Activated T-helper 2 cell treated with anti-CD3 and anti-CD28 coated beads, Interferon-gamma antibody, Interleukin-2, Interleukin-4, amounts not matched to agents 10 μg/mL and 5 μg/mL and 100 μg/mL, durations not matched to agents 14 hours and 24 hours and 36 hours (primary cell): ENCODE measurements at places on chromosomes 12 and 14. TPM values are rescaled to one million over a fixed set of nuclear protein-coding genes. Genes with fewer than 3 reads are reported as not detected.

GRCh38 chr12:119491814-119492213 is 101.8 kb upstream of the TMEM233 start:
- no peak for DNase-seq
- H3K27ac ChIP-seq, result no peak overlapping the region
- H3K4me3 ChIP-seq, result no peak overlapping the region
- H3K4me1 ChIP-seq, result no peaks in the 10 kb centered on the region

The CFAP251 gene
- total RNA-seq, result 0.80 and 0.82 TPM in 2 replicates

The PTCSC3 gene
- not detected in 2 replicates for total RNA-seq

- H3K36me3 ChIP-seq, result no peaks in the 10 kb centered on the region
- no peak overlapping the region for H3K27ac ChIP-seq
- H3K27me3 ChIP-seq, result no peaks in the 10 kb centered on the region
- DNase-seq, result no peak
- peaks cover 6% of the 10 kb centered on the region for H3K4me1 ChIP-seq
- no peak overlapping the region for H3K4me3 ChIP-seq
These were observed 218.8 kb downstream of the BTG1 start for GRCh38 chr12:91926848-91927247.

DNA sequence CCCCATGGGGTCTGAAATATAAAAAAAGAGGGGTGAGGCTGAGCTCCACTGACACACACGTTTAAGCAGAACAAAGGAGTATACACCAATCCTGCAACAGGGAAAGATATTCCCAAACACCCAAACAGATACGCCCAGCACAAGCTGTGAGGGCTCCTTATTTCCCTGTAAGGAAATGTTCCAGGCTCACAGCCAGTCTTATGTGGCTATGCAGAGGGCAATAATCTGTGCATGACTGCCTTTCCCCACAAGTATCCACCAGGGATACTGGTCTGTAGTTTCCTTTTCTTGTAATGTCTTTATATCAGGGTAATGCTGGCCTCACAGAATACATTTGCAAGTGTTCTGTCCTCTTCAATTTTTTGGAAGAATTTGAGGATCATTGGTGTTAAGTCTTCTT is 141.7 kb upstream of the DAAM1 start:
- DNase-seq, result no peak
- H3K27ac ChIP-seq, result no peak overlapping the region
- peaks cover 10% of the 10 kb centered on the region for H3K27me3 ChIP-seq
- H3K4me1 ChIP-seq, result no peaks in the 10 kb centered on the region
- no peaks in the 10 kb centered on the region for H3K36me3 ChIP-seq

The KDM2B gene
- total RNA-seq, result 56.2 and 59.3 TPM in 2 replicates

DNA sequence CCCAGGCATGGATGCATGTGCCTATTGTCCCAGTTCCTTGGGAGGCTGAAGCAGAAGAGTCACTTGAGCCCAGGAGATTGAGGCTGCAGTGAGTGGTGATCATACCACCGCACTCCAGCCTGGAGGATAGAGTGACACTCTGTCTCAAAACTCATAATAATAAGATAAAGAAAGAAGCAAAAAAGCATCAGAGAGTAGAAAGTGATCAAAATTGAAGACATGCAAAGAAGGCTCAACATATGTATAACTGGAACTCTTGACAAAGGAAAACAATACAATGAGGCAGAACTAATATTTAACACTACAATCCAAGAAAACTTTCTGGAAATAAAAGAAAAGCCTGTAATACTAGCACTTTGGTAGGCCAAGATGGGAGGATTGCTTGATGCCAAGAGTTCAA is 48.3 kb upstream of the COCH start:
- H3K4me3 ChIP-seq, result no peak overlapping the region
- no peaks in the 10 kb centered on the region for H3K4me1 ChIP-seq
- H3K27me3 ChIP-seq, result no peaks in the 10 kb centered on the region
- DNase-seq, result no peak
- H3K27ac ChIP-seq, result no peak overlapping the region

- no peak overlapping the region for H3K4me3 ChIP-seq
- DNase-seq, result no peak
- H3K36me3 ChIP-seq, result no peaks in the 10 kb centered on the region
- no peak overlapping the region for H3K27ac ChIP-seq
- no peaks in the 10 kb centered on the region for H3K4me1 ChIP-seq
These were observed 236.1 kb upstream of the DDHD1 start for GRCh38 chr14:53389202-53389601.

The CLEC4C gene
- not detected in 2 replicates for total RNA-seq

The NRIP2 gene
- total RNA-seq, result not detected in 2 replicates

DNA sequence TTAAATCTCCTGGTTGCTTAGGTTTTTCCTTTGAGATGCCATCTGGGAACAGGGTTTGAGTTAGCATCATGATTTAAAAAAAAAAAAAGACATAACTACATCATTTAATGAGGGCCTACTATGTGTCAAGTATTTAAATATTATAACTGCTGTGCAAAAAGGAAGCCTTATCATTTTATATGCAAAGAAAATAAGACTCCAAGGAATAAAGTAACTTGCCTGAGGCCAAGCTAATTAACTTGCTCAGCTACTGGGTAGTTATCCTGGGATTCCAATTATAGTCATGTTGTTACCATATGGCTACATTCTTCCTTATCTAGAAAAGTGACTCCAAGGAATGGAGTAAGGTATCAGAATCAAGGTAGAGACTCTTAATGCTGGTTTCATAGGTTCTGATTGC is 123.5 kb downstream of the SLC41A2 start:
- H3K4me1 ChIP-seq, result no peaks in the 10 kb centered on the region
- H3K36me3 ChIP-seq, result no peaks in the 10 kb centered on the region
- DNase-seq, result no peak
- peaks cover 16% of the 10 kb centered on the region for H3K27me3 ChIP-seq
- H3K4me3 ChIP-seq, result no peak overlapping the region

The ISM2 gene
- 0.11 TPM in 1 of 2 replicates, not detected in the other for total RNA-seq

- H3K36me3 ChIP-seq, result no peaks in the 10 kb centered on the region
- DNase-seq, result peak; percentile 48
- H3K4me1 ChIP-seq, result peaks cover 12% of the 10 kb centered on the region
- peak within 1 kb of the TSS; percentile 85 for H3K27ac ChIP-seq
These were observed at the start of gene NCOR2 for GRCh38 chr12:124566997-124567672. TSS of gene NCOR2 (minus strand) at chr12:124567612. CDS start at chr12:124495251, 72,361 bp downstream.

The IQSEC3 gene
- 0.25 and 0.44 TPM in 2 replicates for total RNA-seq

- no peaks in the 10 kb centered on the region for H3K4me1 ChIP-seq
- no peak for DNase-seq
- H3K4me3 ChIP-seq, result no peak overlapping the region
- no peak overlapping the region for H3K27ac ChIP-seq
These were observed 72.0 kb upstream of the DBX2 start for GRCh38 chr12:45122768-45123380.

DNA sequence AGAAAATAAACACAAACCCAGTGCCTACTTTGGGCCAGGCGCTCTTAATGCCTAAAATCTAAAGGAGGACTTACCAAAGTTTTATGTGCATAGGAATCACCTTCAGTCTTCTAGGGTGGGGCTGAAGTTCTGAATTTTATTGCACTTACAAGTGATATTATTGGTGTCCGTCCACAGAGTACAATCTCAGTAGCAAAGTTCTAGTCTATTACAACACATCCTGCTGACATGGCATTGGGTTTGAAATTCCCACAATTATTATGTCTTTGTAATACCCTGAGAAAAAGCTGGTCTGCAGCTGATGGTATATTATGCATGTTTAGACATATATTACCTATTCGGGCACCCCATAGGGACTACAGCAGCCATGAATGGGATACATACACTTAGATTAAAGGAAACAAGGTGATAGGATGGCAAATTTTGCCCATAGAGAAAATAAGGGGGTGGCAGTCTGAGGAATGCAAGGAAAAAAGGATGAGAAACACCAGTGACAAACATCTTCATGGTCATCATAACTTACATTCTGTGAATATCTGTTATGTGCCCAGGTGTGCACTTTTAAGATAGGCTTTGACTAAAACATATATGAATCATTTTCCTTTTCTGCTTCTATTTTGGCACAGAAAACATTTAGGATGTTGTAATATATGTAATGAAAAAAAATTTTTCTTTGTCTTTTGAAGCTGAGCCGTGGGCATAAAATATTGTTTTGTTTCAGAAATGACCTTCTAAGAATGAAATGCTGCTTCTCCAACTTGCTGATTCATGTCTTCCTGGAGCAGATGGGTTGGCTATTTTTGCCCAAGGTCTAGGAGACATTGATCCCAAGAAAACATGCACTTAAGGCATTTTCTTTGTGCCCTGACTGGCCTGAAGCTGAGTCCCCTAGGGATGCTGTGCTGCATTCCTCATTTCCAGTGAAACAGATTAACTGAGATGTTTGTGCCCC is 27.2 kb upstream of the ALG10 start:
- H3K4me1 ChIP-seq, result no peaks in the 10 kb centered on the region
- H3K36me3 ChIP-seq, result no peaks in the 10 kb centered on the region
- no peak overlapping the region for H3K27ac ChIP-seq
- H3K4me3 ChIP-seq, result no peak overlapping the region
- DNase-seq, result no peak

The SCN8A gene
- total RNA-seq, result 0.25 and 0.39 TPM in 2 replicates

GRCh38 chr14:51596488-51597117 is 55.1 kb upstream of the FRMD6 start:
- H3K36me3 ChIP-seq, result no peaks in the 10 kb centered on the region
- no peak overlapping the region for H3K4me3 ChIP-seq
- H3K27me3 ChIP-seq, result peaks cover 28% of the 10 kb centered on the region
- H3K27ac ChIP-seq, result no peak overlapping the region

GRCh38 chr12:76194724-76195123 is 110.2 kb upstream of the NAP1L1 start:
- H3K27me3 ChIP-seq, result peaks cover 13% of the 10 kb centered on the region
- no peak overlapping the region for H3K4me3 ChIP-seq
- no peak overlapping the region for H3K27ac ChIP-seq
- peaks cover 4% of the 10 kb centered on the region for H3K36me3 ChIP-seq

The CBLN3 gene
- total RNA-seq, result 5.4 and 5.5 TPM in 2 replicates

GRCh38 chr12:105047308-105047707 is 37.0 kb downstream of the ALDH1L2 start:
- no peaks in the 10 kb centered on the region for H3K4me1 ChIP-seq
- no peak for DNase-seq
- H3K27ac ChIP-seq, result no peak overlapping the region
- no peaks in the 10 kb centered on the region for H3K36me3 ChIP-seq

DNA sequence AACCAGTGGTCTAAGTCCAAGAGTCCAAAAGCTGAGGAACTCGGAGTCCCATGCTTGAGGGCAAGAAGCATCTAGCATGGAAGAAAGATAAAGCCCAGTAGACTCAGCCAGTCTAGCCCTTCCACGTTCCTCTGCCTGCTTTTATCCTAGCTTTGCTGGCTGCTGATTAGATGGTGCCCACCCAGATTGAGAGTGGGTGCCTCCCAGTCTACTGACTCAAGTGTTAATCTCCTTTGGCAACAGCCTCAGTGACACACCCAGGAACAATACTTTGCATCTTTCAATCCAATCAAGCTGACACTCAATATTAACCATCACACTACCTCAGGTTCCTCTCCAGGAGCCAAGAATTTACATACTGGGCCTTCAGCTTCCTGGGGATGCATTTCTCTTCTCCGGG is 476.1 kb downstream of the FUT8 start:
- no peak overlapping the region for H3K4me3 ChIP-seq
- peaks cover 14% of the 10 kb centered on the region for H3K36me3 ChIP-seq

DNA sequence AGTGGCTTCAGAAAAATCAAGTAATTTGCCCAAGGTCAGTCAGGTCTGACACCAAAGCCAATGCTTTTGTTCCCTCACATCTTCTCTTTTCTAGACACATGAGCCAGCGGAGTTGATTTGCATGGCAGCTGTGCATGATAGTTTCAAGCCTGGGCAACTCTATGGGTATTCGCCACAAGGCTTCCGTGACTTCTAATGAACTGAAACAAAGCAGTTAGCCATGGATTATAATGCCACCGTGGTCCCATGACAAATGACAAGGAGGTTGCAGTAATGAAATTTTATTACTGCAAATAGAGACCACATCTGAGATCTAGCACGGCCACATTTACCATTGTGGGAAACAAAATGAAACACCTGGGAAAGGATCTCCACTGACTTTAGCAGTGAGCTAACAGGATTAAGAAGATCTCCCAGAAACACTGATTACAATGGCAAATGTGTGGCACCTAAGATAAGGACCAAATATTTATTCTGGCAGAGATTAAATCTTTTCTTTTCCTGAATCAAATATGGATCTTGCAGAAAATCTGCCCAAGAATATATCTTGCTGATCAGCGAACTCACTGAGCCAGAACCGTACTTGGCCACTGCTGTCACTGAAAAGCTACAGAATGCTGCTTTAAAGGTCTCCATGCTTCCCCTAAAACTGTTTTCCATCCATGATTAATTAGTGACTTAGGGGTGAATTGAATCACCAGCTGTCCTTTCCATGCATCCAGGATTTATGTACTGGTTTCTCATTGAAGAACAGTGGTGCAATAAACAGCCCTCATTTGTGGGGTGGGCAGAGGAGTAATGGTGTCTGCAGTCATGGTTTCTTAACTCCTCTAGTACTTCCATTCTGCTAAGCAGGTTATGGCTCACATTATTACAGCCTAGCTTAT is 551.0 kb downstream of the DIO2 start:
- no peak for DNase-seq
- H3K27ac ChIP-seq, result no peak overlapping the region
- H3K36me3 ChIP-seq, result no peaks in the 10 kb centered on the region
- H3K27me3 ChIP-seq, result no peaks in the 10 kb centered on the region
- no peaks in the 10 kb centered on the region for H3K4me1 ChIP-seq
- no peak overlapping the region for H3K4me3 ChIP-seq

GRCh38 chr14:52992236-52992870 is 41.5 kb upstream of the FERMT2 start:
- peaks cover 20% of the 10 kb centered on the region for H3K27me3 ChIP-seq
- H3K36me3 ChIP-seq, result no peaks in the 10 kb centered on the region
- DNase-seq, result no peak
- no peaks in the 10 kb centered on the region for H3K4me1 ChIP-seq

The KLRG1 gene
- 0.85 and 1.2 TPM in 2 replicates for total RNA-seq

- H3K27ac ChIP-seq, result no peak overlapping the region
- DNase-seq, result no peak
- peaks cover 14% of the 10 kb centered on the region for H3K36me3 ChIP-seq
- H3K4me3 ChIP-seq, result no peak overlapping the region
These were observed 5.0 kb upstream of the DUSP6 start for GRCh38 chr12:89357297-89357730.

GRCh38 chr12:2765052-2765451 is 29.7 kb upstream of the FKBP4 start:
- DNase-seq, result no peak
- H3K4me1 ChIP-seq, result no peaks in the 10 kb centered on the region
- H3K4me3 ChIP-seq, result no peak overlapping the region
- no peaks in the 10 kb centered on the region for H3K27me3 ChIP-seq
- no peaks in the 10 kb centered on the region for H3K36me3 ChIP-seq
- no peak overlapping the region for H3K27ac ChIP-seq

The ARHGEF40 gene
- 0.05 and 0.16 TPM in 2 replicates for total RNA-seq

GRCh38 chr12:122499991-122500684 is 594 bp downstream of the ZCCHC8 start:
- H3K4me1 ChIP-seq, result peaks cover 30% of the 10 kb centered on the region
- H3K27me3 ChIP-seq, result no peaks in the 10 kb centered on the region
- DNase-seq, result peak; percentile 48
- peak overlapping the region; percentile 98 for H3K27ac ChIP-seq
- peak overlapping the region; percentile 96 for H3K4me3 ChIP-seq

GRCh38 chr12:69533844-69534243 is 51.4 kb upstream of the CCT2 start:
- H3K27ac ChIP-seq, result peak overlapping the region; percentile 62
- no peaks in the 10 kb centered on the region for H3K27me3 ChIP-seq
- peaks cover 24% of the 10 kb centered on the region for H3K4me1 ChIP-seq
- DNase-seq, result no peak
- H3K4me3 ChIP-seq, result no peak overlapping the region

The PRPH gene
- not detected in 2 replicates for total RNA-seq

The RNASE1 gene
- total RNA-seq, result not detected in 2 replicates
